D721Med (cell line): ENCODE measurements at places on chromosomes 6 and 20.

GRCh38 chr20:51116765-51117686 is 94.1 kb upstream of the KCNG1 start:
- no peak for DNase-seq

DNA sequence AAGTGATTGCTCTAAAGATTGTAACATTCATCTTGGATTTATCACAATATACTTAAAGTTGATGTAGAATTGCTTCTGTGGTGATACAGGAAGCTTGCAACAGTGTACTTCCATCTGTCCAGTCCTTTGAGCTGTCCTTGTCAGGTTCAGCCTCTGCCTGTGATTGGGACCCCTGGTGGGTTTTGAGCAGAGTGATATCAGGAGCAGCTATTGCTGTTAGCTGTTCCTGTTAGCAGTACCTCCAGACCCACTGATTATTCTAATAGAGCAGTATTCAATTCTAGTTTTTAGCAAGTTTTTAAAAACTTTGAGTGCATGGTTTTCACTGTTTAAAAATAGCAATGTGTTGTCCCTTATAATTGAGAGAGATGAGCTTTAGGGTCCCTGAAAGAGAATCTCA is 48.8 kb downstream of the TULP4 start:
- DNase-seq: no peak

DNA sequence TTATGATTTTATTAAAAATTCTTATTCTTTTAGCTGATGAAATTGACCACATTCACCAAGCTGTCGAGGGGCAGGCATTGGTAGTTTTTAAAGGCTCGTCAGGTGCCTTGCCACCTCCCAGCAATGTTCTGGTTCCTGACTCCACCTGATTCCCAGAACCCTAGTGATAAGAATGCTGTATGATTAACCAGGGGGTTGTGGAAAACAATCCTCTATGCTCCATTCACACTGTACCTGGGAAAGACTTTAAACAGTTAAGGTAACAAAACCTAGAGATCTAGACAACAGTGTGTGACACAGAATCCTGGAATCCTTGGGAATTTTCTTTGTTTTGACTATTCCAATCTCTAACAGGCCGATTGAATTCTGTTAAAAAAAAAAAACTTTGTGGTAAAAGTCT is 165.7 kb upstream of the OLIG3 start:
- DNase-seq: no peak

DNA sequence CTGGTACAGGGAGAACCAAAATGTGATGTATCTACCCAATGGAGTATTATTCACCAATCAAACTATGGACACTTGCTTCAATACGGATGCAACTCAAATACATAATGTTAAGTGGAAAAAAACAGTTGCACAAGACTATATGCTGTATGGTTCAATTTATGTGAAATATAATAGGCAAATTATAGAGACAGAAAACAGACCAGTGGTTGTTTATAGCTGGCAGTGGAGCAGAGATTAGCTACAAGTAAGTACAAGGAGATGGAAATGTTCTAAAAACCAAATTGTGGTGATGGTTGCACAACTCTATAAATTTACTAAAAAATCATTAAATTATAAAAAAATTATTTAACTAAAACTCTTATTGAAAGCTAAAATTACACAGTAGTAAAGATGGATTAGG is 113.2 kb downstream of the PRDM1 start:
- no peak for DNase-seq

GRCh38 chr6:40585651-40586269 is 1.4 kb downstream of the LRFN2 start:
- DNase-seq: no peak

- DNase-seq: no peak
These were observed 81.9 kb upstream of the E2F3 start for GRCh38 chr6:20319520-20320357.

DNA sequence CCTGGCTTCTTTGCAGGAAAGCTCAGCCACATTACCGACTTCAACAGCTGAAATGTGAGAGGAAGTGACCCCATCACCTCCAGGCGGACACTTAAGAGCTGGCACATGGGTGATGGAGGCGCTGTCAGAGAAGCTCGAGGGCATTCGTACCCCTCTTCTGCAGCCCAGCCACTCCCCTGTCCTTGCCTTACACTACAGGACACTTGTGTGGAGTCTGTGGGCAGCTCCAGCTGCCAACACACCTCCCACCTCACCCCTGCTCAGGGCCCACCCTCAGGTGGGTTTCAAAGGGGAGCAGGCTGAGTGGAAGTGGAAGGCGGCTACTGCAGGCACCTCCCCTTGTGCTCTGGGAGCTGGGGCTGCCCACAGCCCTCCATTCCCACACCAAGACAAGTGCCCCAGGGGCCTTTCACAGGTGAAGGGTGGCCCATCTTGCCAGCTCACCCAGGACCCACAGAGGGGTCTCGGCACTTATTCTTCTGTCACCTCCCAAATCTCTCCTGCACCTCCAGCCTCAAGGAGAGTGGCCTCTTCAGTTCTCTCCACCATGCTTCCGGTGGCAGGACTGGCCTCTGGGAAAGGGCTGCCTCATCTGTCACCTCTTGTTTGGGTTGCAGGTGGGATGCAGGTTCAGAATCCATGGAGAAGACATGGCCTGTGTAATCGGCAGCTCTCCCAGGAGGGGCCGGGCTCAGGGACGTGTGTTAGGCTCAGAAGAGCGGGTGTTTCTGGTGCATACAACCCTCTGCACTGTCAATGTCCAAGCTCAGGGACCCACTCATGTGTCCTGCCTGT is 49.8 kb downstream of the IRF4 start:
- DNase-seq: no peak
